ENCODE measurements at places on chromosomes 1 and 21. TPM values are rescaled to one million over a fixed set of nuclear protein-coding genes. Genes with fewer than 3 reads are reported as not detected.

DNA sequence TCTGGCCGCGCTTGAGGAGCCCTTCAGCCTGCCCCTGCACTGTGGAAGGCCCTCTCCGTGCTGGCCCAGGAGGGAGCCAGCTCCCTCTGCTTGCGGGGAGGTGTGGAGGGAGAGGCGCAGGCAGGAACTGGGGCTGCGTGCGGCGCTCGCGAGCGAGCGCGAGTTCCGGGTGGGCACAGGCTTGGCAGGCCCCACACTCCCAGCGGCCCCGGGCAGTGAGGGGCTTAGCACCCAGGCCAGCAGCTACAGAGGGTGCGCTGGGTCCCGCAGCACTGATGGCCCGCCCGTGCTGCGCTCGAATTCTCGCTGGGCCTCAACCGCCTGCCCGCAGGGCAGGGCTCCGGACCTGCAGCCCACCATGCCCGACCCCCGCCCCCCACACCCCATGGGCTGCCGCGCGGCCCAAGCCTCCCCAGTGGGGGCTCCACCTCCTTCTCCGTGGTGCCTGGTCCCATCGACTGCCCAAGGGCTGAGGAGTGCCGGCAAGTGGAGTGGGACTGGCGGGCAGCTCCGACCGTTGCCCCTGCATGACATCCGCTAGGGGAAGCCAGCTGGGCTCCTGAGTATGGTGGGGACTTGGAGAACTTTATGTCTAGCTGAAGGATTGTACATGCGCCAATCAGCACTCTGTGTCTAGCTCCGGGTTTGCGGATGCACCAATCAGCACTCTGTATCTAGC lies 46.0 kb downstream of the COL24A1 start:
- H3K27me3 ChIP-seq, result no peaks in the 10 kb centered on the region
- DNase-seq, result no peak
- H3K4me3 ChIP-seq, result no peak overlapping the region
- H3K27ac ChIP-seq, result no peak overlapping the region

DNA sequence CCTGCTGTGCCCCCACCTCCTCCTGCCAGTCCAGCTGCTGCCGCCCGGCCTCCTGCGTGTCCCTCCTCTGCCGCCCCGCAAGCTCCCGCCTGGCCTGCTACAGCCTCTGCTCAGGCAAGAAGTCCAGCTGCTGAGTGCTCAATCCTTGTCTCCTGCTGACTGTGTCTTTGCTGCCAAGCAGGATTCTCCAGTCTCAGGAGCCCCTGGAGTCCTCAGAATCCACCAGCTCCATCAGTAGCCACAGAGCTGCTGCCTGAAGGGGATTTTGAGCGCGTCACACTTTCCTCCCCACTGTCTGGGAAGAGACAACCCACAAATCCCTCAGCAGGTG lies 973 bp downstream of the KRTAP10-11 start:
- H3K27me3 ChIP-seq, result no peaks in the 10 kb centered on the region
- H3K27ac ChIP-seq, result no peak overlapping the region
- no peak overlapping the region for H3K4me3 ChIP-seq
- no peaks in the 10 kb centered on the region for H3K4me1 ChIP-seq
- DNase-seq, result no peak
- no peaks in the 10 kb centered on the region for H3K36me3 ChIP-seq

Gene RAD54L
- total RNA-seq, result not detected

Gene SYT6
- not detected for total RNA-seq
